ENCODE measurements at places on chromosomes 2 and 18.

- DNase-seq: no peak
Observed at GRCh38 chr2:150589681-150590080, 102.2 kb upstream of the RND3 start.

GRCh38 chr18:61797696-61798590, 94.9 kb downstream of the RNF152 start:
- no peak for DNase-seq

- DNase-seq: no peak
Observed at GRCh38 chr2:37766106-37766505, 94.7 kb upstream of the CDC42EP3 start.

DNA sequence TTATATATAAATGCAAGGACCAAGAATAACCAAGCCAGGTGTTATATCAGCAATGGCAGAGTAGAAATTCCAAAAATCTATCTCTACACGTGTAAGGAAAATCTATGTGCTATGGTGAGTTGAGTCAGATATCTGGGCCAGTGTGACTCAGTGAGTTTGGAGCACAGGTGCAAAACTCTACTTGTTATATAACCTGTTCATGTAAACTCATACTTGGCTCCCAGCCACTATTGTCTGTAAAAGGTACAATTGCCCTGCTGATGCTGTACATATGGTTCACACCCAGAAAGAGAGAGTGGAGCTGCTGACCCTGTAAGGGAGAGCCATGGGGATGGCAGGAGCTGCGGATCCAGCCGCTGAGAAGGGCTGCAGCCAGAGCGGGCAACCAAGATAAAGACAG, 112.0 kb downstream of the TRABD2A start:
- DNase-seq: no peak

- no peak for DNase-seq
Observed at GRCh38 chr2:164706522-164706921, 85.2 kb upstream of the GRB14 start.

- DNase-seq: no peak
Observed at GRCh38 chr18:78562531-78562961, 417.1 kb upstream of the SALL3 start.

DNA sequence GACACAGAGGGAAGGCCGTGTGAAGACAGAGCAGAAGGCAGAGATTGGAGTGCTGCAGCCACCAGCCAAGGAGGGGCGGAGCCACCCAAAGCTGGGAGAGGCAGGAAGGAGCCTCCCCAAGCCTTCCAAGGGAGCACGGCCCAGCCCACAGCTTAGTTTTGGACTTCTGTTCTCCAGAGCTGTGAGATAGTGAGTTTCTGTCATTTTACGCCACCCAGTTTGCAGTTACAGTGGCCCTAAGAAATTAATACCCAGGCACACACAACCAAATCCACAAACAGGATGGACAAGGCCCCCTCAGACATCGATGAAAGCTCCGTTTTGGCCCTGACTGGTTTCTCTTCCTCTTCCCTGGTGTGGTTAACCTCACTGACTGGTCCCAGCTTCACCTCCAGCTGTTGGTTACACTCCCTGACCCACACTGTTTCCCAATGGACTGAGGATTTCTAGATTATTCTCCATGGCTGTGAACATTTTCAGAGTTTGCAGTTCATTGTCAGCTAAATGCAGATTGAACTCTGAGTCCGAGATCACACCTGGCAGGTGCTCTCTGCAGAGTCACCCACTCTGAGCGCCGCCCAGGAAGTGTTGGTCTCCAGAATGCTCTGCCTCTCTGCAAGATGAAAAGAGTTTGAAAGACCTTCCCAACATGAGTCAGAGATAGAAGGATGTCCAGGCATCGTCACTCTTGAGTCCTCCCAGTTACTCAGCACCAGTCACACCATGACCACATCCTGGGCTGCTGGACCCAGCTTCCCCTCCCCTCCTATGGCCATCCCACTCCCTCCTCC, 100.2 kb downstream of the TWIST2 start:
- no peak for DNase-seq

GRCh38 chr2:24209389-24210105, 34.7 kb downstream of the FAM228A start:
- DNase-seq: no peak

GRCh38 chr2:119227346-119227745, 3.7 kb downstream of the STEAP3 start:
- no peak for DNase-seq

DNA sequence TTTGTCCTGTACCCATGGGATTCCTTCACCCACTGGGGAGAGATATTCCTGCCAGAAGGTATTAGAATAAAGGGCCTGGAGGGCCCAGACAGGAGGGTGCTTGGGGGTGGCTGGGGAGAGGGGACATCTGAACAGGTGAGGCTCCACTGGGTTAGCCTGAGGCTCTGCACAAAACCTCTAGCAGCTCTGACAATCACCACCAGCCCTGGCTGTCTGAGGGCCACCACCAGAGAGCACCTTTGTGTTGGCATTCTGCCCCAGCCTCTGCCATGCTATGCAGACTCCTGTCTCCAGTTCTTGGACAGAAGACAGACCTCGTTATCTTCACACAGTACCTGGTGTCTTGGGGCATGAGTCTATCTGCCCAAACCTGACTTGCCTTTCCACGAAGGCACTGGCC, 25.3 kb downstream of the SLC16A14 start:
- no peak for DNase-seq

GRCh38 chr2:75324141-75324540, 124.8 kb upstream of the TACR1 start:
- DNase-seq: no peak

- no peak for DNase-seq
Observed at GRCh38 chr2:1755436-1756191, 11.3 kb upstream of the PXDN start.

DNA sequence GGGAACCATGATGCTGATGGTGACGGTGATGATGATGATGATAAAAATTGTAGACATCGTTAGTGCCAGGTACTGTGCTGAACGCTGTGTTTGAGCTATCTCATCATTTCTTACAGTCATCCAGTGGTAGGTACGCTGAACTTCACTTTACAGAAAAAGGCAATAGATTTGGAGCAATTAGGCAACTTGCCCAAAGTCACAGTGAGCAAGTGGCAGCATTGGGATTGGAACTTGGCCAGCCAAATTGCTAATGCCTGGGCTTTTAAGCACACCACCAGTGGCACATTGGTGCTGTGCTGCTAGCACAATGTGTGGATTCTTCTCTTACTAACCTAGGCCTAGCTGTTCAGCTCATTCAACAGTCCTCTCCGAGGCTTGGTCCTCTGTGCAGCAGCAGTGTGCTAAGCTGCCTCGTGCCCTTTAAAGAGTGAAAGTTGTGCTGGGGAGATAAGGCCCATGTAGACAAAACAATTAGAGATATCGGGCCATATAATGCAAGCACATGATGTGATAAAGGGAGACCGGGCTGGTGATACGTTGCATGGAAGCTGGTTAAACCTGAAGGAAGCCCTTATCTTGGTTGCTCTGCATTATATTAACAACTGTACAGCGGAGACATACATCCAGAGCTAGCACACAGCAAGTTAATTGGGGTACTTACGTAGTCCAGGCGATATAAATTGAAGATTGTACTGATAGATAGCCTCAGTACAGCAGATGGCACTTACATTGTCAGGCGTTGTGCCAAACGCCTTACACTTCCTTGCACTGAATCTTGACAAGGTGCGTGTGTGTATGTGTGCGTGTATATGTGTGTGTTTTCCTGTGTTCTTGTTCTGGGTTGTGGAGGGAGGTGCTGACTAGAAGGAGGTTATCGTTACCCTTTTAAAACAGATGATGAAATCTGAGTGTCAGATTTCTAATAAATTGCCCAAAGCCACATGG, 28.4 kb downstream of the HK2 start:
- no peak for DNase-seq

GRCh38 chr2:95275601-95276243, 1.5 kb downstream of the PROM2 start:
- no peak for DNase-seq

DNA sequence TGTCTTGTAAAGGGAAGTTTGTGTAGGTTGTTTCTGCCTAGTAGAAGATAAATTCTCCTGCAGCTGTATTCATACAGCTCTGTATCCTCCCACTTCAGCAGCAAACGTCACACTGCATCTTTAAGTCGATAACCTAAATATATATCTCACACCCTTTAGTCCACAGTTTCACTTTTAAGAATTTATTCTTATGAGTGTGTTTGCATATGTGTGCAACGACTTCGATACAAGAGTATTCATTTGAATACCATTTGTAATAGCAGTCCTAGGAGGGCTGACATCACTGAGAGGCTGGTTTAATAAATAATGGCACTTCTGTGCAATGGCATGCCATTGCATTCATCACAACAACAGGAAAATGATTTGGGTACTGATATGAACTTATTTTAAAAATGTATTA, 63.8 kb upstream of the MSH6 start:
- no peak for DNase-seq

DNA sequence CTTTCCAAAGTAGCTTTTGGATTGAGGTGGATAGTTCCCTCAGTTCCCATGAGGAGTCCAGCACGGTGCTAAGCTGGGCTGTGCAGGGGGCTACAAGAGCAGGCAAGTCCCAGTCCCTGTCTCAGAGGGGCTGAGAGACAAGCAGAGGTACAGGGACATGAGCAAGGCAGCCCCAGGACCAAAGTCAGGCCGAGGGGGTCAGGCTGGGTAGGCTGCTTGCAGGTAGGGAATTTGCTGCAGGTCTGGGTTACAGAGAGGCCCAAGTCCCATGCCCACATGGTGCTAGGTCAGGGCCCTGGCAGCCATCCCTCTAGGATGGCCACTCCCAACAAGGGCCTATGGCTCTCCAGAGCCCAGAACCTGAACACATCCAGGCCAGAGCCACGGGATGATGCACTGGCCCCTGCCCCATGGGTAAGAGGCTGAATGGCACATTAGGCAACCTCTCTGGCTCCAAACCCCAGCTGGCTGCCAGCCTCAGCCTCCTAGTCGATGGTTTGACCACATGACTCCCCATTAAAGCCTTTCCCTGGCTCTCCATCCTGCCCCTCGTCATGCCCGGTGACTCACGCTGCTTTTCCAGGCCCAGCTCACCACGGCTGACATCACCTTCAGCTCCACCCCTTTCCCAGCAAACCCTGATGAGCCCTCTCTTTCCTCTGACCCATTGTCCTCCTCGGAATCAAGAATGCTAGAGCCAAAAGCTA, 83.7 kb downstream of the SDC1 start:
- DNase-seq: no peak

DNA sequence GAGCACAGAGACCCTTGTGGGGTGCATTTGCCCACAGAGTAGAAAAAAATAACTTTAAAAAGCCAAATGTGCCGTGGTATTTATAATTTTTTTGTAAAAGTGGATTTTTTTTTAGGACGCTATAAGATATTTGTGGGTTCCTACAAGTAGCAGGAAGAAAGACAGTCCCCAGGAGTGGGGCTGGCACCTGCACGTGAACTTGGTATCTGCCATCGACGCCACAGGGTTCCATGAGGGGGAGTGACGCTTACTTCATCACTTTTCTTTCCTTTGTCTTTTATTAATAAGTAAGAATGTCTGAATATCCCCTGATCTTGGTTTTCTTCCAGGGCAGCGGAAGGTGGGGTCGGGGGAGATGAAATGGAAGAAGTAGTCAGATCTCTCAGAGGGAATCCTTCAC, 207.0 kb downstream of the TWIST2 start:
- no peak for DNase-seq

DNA sequence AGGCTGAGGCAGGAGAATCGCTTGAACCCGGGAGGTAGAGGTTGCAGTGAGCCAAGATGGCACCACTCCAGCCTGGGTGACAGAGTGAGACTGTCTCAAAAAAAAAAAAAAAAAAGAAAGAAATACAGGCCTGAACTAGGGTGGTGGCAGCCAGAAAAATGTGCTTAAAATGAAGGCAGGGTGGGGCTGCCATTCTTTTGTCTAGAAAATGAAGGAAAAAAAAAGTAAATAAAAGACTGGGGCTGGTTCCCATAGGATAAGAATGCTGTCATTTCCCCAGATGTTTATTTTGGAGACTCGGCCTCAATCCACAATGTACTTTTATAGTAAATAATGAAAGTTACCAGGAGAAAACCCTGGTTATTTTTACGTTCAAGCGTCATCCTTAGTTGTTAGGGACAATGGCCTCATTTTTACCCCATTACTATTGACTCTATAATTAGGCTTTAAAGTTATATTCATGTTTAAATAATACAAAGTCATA, 58.9 kb downstream of the ATP8B1 start:
- DNase-seq: no peak

DNA sequence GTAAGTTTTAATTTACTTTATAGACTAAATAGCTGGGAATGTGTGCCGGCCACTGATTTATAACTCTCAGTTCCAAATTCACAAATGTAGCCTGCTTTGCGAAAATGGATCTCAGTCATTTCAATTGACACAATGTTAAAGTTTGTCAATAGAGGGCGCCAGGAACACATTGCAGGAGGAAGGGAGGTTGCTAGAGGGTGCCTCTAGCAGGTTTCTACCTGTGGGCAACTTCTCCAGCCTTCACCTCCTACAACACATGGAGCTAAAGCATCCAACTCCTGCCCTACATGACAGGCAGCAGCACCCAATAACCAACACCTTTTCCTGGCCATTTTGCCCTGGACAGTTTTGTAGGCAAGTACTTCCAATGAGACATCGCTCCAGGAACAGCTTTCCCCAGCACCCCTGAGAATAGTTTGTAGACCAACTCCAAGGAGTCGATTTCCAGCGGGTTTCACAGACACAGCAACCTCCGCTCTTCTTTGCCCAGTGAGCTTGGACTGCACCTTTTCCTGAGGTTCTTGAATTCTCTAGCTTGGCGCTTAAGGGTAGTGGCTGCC, 784.8 kb upstream of the CDH2 start:
- no peak for DNase-seq

DNA sequence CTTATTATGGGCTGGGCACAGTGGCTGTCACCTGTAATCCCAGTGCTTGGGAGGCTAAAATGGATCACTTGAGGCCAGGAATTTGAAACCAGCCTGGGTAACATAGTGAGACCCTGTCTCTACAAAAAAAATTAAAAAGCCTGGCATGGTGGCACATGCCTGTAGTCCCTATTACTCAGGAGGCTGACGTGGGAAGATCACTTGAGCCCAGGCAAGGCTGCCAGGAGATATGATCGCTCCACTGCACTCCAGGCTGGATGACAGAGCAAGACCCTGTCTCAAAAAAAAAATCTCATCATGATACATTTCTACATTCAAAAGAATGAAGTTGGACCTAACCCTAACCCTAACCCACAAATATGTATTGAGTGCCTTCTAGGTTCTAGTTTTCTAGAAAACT, 20.2 kb upstream of the CYP27A1 start:
- no peak for DNase-seq

GRCh38 chr2:127707890-127708648, 6.8 kb downstream of the SFT2D3 start:
- no peak for DNase-seq

DNA sequence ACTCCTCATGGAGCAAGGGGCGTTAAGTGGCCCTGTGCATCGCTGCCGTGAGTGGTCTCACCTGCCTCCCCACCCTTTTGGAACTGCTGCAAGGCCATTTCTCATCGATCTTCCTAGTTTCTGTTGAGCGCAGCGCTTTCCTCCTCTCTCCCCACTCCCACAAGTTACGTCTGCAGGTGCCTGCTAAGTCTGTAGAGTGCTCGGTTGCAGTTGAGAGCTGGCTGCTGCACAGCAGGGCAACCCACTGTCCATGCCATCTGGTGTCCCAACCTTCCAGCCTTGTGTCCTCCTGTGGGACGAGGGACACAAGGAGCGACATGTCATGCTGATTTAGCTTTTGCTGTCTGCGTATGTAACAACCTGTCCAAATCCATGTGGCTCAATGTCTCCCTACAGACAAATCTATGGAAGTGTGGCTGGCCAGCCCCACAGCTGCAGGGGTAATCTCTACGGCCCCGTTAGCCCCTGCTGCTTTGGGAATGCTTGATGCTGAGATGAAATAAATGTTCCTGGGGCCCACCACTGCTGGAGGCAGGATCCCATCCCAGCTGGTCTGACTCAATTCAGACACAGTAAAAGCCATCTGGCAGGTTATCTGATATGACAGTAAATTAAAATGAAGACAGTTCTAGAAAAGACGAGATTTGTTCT, 68.1 kb upstream of the TCF7L1 start:
- no peak for DNase-seq
